Neuronal stem cell (in vitro differentiated cells): ENCODE measurements at places on chromosomes 1 and 21.

DNA sequence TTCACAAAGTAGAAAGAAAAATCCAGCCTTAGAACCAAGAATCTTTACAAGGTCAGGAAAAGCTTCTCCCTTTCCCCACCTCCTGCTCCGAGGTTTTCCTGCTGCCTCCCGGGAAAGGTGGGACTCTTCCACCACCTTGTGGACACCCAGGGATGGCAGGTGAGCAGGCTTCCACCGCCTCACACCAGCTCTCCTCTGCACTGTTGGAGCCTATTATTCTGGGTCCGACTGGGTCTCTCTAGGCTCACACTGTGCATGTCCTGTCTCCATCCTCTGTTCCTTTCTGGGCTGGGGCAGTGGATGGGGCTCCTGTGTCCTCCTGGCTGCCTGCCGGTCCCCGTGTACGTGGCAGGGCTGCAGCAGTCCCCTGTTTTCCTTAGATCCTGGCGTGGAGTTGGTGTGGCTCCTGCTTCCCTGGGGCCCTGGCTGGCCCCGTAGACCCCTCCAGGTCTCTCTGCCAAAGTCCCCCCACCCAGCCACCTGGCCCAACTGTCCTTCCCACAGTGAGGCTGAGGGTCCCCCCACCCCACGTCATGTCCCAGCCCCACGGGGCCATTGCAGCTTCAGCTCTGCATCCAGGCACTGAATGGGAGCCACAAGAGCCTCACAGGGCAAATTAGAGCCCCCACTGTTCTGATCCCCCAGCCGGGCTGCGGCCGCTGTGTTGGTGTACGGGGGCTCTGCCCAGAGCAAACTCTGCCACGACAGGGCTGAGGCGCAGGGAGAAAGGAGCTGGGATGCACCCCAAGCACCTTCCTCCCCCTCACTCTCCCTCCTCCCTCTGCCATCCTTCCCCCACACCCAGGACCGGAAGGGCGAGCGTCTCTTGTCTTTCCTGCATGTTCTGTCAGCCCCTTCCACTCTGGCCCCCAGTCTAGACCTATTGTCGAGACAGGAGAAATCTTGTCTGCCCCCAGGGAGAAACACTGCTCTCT, 3.3 kb upstream of the SLC45A1 start:
- peak overlapping the region; percentile 6 for H3K4me3 ChIP-seq
- H3K27me3 ChIP-seq = peaks cover 14% of the 10 kb centered on the region
- peaks cover 15% of the 10 kb centered on the region for H3K4me1 ChIP-seq
- H3K36me3 ChIP-seq = no peaks in the 10 kb centered on the region

DNA sequence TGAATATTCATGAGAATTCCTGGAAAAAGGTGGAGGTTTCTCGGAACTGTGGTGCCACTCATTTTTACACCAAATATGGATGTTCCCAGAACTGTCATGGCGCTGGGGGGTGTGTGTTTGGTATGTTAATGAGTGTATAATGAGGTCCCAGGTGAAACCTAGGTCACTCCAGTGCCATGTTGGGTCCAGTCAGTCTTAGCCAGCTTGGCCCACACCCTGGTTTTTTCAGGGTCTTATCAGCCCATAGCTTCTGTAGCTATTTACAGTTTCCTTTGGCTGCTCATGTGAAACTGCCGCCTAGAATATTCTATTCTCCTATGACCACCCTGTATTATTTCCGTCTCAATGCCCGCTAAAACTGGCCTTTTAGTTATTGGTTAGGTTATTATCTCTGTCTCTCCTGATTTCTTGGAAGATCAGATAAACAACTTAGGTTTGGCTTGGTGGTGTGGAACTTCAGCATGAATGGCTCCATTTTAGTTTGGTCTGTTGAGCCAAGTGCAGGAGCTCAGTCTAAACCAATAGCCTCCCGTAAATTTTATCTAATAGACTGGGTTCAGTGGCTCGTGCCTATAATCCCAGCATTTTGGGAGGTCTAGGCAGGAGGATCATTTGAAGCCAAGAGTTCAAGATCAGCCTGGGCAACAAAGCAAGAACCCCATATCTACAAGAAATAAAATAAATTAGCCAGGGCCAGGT, 42.1 kb upstream of the EDARADD start:
- H3K4me1 ChIP-seq = no peaks in the 10 kb centered on the region
- no peak overlapping the region for H3K4me3 ChIP-seq
- H3K27me3 ChIP-seq = no peaks in the 10 kb centered on the region
- DNase-seq = no peak

GRCh38 chr1:24003331-24003972, 23.3 kb upstream of the SRSF10 start:
- H3K27me3 ChIP-seq = no peaks in the 10 kb centered on the region
- no peaks in the 10 kb centered on the region for H3K36me3 ChIP-seq
- DNase-seq = no peak
- peaks cover 8% of the 10 kb centered on the region for H3K4me1 ChIP-seq
- H3K4me3 ChIP-seq = no peak overlapping the region

DNA sequence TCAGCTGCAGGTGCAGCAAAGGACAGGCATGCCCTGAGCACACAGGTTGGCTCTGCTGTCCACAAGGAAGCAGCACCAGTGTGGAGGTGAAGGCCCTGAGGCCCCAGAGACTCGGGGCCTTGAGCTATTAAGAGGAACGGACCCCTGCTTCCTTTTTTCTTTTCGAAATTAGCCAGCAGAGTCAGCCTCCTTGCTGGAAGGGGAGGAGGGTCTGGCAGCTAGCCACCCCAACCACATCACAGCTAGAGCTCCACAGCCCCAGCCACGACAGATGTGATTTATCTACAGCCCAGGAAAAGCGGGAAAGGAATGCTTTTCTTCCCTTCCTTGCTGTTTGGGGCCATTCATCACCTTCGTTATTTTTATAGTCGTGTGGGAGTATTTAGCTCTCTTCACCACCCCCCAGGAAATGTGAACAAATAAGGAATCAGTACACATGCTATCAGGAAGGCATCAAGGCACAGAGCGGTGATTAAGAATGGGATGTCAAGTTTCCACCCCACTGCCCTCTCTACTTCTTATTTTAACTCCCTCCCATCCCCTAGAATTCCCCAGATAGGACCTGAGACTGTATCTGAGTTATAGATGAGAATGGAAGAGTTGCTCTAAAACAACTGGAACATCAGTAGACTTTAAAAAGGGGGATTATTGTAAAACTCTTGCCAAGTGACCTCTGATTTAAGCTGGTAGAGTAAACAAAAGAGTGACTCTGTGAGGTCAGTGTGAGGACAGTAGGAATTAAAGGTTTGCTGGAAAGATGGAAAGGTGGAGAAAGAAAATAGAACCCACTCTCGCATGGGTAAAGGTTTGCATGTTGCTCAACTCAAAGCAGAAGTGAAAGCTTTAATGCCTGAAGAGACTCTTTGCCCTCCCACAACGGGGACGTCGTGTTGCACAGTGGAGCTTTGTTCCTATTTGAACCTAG, 224.7 kb upstream of the GJB5 start:
- no peak overlapping the region for H3K27ac ChIP-seq
- H3K4me1 ChIP-seq = peaks cover 4% of the 10 kb centered on the region
- no peak for DNase-seq
- no peaks in the 10 kb centered on the region for H3K36me3 ChIP-seq
- H3K27me3 ChIP-seq = no peaks in the 10 kb centered on the region

DNA sequence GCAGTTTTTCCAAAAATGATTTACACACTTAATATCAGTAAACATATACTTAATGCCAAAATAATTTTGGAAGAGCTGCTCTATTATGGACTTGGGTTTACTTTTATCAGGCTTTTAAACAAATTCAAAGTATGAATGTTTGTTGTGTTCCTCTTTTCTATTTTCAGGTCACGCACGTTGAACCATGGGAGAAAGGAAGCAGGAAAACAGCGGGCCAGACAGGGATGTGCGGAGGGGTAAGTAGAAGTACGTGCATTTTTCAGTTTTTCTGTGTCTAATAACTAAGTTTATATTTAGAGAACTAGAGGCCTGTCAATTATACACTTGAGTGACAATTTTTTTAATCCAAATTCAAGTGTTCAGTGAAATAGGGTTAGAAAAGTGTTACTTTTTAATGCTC, 3.4 kb downstream of the PRPF38B start:
- H3K36me3 ChIP-seq = peaks cover 19% of the 10 kb centered on the region
- H3K4me1 ChIP-seq = peaks cover 8% of the 10 kb centered on the region
- no peak overlapping the region for H3K4me3 ChIP-seq
- H3K27me3 ChIP-seq = no peaks in the 10 kb centered on the region

DNA sequence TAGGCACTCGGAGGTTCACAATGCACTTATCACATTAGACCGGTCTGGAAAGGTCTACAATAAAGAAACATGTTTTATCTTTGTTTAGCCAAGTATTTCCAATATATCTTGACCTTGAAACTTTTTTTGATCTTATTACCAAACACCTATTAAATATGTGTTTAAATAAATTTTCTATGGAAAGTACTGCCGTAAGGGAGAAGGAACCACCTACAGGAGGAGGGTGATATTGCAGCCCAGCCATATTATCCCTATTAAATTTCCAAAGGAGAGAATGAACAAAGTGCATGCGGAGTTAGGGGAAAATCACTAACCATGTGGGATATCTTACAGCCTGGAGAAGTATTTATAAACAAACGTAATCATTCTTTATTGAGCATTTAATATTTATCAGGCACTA, 14.5 kb downstream of the BRINP2 start:
- no peak overlapping the region for H3K27ac ChIP-seq
- no peaks in the 10 kb centered on the region for H3K4me1 ChIP-seq
- no peak for DNase-seq

DNA sequence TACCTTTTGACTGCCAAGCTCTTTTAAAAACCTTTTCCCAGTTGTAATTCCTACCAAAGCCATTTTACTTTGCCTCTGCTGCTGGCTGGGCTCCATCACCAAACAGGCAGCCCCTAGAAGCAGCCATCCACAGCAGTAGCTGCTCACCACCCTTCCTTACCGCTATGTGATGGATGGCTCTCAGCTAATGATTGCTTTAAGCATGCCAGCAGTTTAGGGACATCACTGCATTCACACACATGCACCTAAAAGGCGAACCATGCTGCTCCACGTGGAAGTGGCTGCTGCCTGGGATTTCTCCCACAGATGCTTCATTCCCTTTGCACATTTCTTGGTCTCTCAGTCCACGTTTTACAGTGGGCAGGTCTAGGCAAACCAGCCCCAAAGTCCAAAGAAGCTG, 46.3 kb upstream of the PDE9A start:
- no peaks in the 10 kb centered on the region for H3K4me1 ChIP-seq
- no peak for DNase-seq
- no peak overlapping the region for H3K27ac ChIP-seq
- H3K4me3 ChIP-seq = no peak overlapping the region
- peaks cover 2% of the 10 kb centered on the region for H3K27me3 ChIP-seq

GRCh38 chr1:29105822-29106221, 17.9 kb downstream of the TMEM200B start:
- no peak for DNase-seq
- no peak overlapping the region for H3K27ac ChIP-seq
- peaks cover 15% of the 10 kb centered on the region for H3K36me3 ChIP-seq

DNA sequence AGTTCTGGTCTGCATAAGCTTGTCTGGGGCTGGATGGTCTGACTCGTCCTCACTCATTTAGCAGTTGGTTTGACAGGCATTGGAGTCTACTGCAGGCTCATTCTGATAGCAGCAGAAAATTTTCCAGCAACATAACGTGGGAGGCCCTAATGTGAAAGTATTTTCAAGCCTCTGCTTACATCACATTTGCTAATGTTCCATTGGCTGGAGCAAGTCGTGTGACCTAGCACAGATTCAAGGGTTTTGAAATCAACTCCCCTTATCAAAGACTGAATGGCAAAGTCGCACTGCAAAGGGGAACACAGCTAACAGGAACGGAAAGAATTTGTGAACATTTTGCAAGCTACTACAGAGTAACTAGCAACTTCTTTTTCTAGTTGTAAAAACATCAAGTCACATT, 2.3 kb upstream of the USH2A start:
- H3K4me1 ChIP-seq = peaks cover 2% of the 10 kb centered on the region
- H3K36me3 ChIP-seq = no peaks in the 10 kb centered on the region
- no peak for DNase-seq
- no peak overlapping the region for H3K4me3 ChIP-seq
- no peak overlapping the region for H3K27ac ChIP-seq
- H3K27me3 ChIP-seq = no peaks in the 10 kb centered on the region

GRCh38 chr1:185337246-185337645, 20.2 kb upstream of the IVNS1ABP start:
- H3K4me1 ChIP-seq = no peaks in the 10 kb centered on the region
- no peaks in the 10 kb centered on the region for H3K27me3 ChIP-seq
- no peak overlapping the region for H3K4me3 ChIP-seq
- H3K27ac ChIP-seq = no peak overlapping the region

DNA sequence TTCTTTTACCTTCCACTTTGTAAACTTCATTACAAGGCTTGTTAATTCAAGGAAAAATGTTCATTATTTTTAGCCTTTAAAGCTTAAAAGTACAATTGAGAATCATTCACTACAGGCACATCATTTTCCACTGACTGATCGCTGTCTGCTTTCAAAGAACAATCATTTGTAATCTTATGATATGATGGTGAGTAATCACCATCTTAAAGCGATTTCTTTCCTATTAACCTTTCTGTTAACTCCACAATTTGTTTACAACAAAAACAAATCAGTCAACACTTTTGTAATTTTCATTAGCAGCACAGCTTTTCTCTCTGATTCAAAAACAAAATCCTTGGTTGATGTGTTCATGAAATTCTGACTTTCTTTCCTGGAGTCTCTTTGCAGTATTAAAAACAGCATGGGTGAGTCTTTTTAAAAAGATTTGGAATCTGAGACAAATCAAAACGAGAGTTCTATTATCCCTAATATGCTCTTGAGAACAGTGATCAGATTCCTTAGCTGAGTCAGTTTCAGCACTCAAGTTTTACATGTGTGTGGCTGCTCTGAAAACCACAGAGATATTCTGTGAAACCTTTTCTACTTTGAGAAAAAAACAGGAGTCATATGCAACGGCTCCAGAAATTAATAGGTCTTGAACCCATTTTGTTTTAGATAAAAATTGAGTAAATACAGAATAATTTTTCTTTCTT, 145.8 kb upstream of the TMPRSS15 start:
- H3K4me3 ChIP-seq = no peak overlapping the region
- no peaks in the 10 kb centered on the region for H3K36me3 ChIP-seq
- no peak for DNase-seq
- H3K4me1 ChIP-seq = no peaks in the 10 kb centered on the region
- no peaks in the 10 kb centered on the region for H3K27me3 ChIP-seq

- no peak overlapping the region for H3K4me3 ChIP-seq
- no peaks in the 10 kb centered on the region for H3K36me3 ChIP-seq
- H3K27me3 ChIP-seq = no peaks in the 10 kb centered on the region
- no peak for DNase-seq
- H3K4me1 ChIP-seq = no peaks in the 10 kb centered on the region
Observed at GRCh38 chr1:80248886-80249285, 1242.4 kb upstream of the ADGRL4 start.

- no peaks in the 10 kb centered on the region for H3K27me3 ChIP-seq
Observed at GRCh38 chr1:232476538-232476950, 153.4 kb downstream of the SIPA1L2 start.

- DNase-seq = no peak
- no peaks in the 10 kb centered on the region for H3K27me3 ChIP-seq
- no peaks in the 10 kb centered on the region for H3K4me1 ChIP-seq
- no peak overlapping the region for H3K4me3 ChIP-seq
Observed at GRCh38 chr1:171142416-171143385, 42.4 kb upstream of the FMO2 start.
